ENCODE measurements at places on chromosomes 13 and 19.

- no peak for DNase-seq
Observed at GRCh38 chr13:64239372-64239771, 2823.7 kb upstream of the PCDH20 start.

DNA sequence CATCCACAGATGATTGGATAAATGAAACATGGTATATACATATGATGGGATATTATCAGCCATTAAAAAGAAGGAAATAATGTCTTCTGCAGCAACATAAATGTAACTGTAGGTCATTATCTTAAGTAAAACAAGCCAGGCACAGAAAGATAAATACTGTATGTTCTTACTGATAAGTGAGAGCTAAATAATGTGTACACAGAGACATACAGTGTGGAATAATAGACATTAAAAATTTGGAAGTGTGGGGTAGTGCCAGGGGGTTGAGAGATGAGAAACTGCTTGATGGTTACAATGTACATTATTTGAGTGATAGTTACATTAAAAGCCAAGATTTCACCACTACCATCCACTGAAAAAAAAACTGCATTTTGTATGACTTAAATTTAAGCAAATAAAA lies 26.0 kb upstream of the GPC6 start:
- no peak for DNase-seq

DNA sequence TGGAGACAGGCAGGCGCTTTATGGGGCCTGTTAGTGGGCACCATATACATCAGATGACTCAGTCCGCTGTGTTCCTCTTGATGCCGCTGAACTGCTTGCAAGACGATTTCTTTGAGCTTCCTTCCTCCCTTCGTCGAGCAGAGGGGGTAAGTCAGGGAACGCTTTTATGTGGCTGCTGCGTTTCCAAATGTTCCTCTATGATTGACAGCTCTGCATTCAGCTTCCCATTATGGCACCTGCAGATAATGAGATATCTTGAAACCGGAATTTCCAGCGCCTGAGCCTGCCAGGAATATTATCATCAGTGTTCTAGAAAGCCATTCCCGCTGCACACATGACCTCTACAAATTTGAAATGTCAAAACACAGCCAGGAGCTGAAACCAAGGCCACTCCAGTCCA lies 257.0 kb downstream of the TSHZ3 start:
- no peak for DNase-seq

DNA sequence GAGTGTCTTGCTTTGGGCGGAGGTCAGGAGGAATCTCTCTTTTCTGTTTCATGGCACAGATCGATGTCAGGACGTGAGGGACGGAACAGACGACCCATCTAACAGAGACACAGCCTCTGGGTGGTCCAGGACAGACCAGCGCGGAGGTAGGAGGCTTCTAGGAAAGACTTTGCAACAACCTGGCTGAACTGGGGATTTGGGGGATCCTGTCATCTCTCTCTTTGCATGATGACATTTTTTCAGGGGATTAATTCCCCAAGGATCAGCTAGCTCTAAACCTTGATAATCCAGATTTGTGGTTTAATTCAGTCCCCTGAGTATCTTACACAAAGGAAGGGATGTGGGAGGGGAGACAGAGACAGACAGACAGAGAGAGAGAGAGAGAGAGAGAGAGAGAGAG lies 14.4 kb downstream of the CABP5 start:
- no peak for DNase-seq

- no peak for DNase-seq
Observed at GRCh38 chr19:19520989-19521388, 5.0 kb downstream of the NDUFA13 start.

DNA sequence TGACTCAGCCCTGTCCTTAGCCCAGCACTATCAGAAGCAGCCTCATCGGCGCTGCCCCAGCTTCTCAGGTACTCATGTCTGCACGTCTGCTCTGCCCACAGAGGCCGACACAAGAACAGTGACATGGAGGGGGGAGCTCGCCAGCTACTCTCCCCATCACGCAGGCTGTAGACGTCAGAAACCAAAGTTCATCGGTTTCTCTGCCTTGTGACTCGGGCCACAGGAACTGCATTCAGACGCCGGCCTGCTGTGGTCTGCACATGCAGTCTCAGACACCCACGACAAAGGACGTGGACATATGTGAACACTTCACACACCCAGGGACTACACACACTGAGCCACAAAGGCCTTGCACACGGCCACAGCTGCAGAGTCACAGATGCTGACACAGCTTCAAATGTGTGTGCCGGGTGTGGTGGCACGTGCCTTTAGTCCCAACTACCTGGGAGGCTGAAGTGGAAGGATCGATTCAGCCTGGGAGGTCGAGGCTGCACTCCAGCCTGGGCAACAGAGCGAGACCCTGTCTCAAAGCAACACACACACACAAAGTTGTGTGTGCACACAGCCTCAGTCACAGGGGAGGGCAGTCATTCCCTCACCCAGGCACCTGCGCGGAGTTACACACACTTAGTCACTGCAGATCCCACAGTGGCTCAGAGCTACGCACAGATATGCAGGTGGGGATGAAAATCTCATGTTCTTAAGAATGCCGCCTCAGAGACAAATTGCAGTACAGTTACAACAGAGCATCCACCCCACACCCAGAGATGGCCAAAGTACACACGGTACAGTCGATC lies 4.9 kb upstream of the ZFP36 start:
- DNase-seq = no peak

DNA sequence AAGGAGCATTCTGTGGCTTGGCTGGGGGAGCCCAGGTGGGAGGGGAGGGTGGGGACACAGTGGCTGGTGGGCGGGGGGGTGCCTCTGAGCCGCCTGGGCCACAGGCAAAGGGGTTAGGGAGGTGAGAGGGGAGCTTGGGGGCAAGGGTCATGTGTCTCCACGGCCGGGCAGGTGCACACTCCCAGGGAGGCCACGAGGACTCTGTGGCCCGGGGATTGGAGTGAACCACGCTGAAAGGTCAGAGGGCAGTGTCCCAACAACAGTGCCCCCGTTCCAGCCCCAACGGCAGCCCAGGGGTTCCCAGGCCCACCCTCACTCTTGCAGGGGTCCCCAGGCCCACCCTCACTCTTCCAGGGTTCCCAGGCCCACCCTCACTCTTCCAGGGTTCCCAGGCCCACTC lies 9.6 kb downstream of the C2CD4C start:
- DNase-seq = no peak

DNA sequence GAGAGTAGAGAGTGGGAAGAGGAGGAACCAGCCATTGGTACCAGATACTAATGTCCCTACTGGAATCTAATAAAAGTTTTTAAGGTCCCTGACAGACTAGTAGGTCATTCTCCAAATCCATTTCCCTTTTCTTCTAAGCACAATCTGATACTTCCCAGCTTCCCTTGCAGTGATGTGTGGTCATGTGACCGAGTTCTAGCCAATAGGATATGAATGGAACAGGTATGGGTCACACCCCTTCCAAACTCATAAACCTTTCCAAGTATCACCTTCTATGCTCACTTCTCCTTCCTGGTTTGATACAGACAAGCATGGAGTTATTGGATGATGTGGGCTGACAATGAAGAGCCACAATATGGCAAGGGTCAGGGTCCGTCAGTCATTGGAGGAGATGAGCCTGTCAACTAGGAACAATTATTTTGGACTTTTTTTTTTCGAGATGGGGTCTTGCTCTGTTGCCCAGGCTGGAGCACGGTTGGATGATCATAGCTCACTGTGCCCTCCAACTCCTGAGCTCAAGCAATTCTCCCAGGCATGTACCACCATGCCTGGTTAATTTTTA lies 54.8 kb downstream of the CACNA1A start:
- DNase-seq = no peak

DNA sequence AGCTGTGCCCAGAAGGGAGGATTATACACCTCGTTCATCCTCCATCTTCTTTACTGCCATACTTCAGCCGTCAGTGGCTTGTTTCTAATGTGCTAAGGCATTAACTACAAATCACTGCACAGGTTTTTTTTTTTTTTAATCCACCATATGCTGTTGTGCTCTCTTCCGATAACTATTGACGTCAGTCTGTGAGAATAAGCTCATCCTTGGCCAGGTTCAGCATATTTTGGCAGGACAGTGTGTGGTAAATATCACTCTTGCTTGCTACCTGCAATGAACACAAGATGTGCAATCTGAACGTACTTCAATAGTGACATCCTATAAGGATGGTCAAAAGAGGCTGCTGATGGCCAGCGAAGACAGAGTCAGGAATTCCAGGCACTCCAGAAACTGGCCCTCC lies 2030.7 kb upstream of the PCDH20 start:
- no peak for DNase-seq

DNA sequence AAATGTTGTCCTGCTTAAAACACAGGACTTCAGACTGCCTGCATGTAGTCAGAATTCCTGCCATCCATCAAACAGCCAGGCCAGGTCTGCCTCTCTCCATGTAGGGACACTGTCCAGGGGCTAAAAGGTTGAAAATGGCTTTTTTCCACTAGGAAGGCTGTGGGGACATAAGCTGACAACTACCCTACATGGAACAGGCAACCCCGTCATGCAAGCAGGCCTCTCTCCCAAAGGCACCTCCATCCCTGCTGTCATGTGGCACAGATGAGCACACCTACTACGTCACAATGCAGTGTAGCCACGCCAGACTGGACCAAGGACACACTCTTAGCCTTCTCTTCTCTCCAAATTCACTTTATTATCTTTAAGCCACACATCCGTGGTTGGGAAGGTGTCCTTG lies 40.8 kb downstream of the LATS2 start:
- no peak for DNase-seq

DNA sequence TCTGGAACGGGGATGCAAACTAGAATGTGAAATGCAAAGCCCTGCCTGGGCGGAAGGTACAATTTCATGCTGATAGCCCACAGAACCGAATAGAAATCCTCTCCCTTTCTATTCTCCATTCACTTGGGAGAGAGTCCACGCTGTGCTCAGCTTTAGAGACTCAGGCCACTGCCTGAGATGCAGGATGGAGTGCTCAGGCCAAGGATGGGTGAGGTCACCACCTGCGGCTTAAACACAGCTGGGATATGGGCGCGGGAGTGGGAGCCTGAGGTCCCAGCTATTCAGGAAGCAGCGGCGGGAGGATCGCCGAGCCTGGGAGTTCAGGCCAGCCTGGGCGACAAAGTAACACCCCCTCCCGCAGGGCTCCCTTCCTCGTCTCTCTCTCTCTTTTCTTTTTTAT lies 446 bp upstream of the ZNF83 start:
- DNase-seq = no peak

GRCh38 chr13:23616228-23616627 lies 46.0 kb downstream of the TNFRSF19 start:
- DNase-seq = no peak

DNA sequence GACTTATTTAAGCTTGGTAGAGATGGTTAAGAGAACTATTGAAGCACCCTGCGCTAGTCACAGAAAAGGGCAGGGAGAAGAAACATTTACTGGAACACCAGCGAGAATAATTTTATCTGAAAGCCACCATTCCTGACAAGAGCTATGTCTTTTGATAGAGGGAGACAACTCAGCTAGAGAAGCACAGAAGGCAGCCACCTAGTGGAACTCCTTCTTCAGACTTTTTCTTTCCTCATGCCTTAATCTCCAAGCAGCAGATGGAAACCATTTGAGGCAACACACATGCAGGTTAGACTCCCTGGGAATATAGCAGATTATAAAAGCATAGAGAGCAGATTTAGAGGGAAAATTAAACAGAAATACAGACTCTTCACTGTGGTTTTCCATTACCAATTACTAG lies 813.4 kb downstream of the SLITRK6 start:
- no peak for DNase-seq

- DNase-seq = no peak
Observed at GRCh38 chr19:50272263-50272897, 56.8 kb downstream of the KCNC3 start.

GRCh38 chr13:101780211-101780610 lies 327.7 kb downstream of the ITGBL1 start:
- no peak for DNase-seq

All from COR-L47 (cell line).